ENCODE measurements at places on chromosomes 16 and 17.
A peak's percentile ranks its signal among the peaks of the same experiment; 100 is the strongest.

- DNase-seq = no peak
These were observed 589.1 kb upstream of the CDH8 start for GRCh38 chr16:62625326-62625725.

DNA sequence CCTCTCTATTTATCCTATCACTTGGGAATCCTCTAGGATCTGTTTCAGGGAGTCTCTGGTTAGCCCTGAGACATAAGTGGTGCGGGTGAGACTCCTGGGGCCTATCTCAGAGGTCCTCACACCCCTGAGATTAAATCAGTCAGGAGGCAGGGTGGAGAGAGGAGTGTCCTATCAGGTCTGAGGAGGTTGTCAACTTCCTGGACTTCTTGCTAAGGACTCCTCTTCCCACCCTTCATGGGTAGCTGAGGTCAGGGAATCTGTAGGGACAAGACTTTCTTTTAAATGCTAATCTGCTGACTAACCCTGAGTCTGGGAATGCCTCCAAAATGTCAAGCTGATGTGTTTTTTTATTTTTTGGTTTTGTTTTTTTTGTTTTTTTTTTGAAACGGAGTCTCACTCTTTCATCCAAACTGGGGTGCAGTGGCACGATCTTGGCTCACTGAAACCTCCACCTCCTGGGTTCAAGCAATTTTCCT, 6.6 kb upstream of the ARMC5 start:
- DNase-seq = no peak

GRCh38 chr17:28849281-28849680, 5.5 kb upstream of the ERAL1 start:
- DNase-seq = no peak

DNA sequence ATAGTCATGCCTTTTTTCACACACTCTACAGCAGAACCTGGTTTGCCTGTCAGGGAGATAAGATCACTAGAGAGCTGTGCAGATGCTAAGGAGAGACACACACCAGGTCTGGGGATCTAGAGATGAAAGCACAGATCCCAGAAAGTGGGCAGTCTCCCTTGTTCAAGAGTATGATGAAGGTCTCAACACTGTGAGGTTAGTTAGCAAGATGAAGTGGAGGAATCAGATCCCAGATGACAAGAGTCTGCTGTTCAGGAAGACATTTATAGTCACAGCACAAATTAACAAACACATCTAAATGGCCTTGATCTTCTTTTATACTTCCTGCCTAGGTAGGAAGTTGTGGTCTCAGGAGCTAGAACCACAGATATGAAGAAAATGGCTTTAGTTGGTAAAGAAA, 23.4 kb upstream of the SKAP1 start:
- no peak for DNase-seq

- DNase-seq = no peak
These were observed 57.6 kb upstream of the SOX9 start for GRCh38 chr17:72063262-72063661.

DNA sequence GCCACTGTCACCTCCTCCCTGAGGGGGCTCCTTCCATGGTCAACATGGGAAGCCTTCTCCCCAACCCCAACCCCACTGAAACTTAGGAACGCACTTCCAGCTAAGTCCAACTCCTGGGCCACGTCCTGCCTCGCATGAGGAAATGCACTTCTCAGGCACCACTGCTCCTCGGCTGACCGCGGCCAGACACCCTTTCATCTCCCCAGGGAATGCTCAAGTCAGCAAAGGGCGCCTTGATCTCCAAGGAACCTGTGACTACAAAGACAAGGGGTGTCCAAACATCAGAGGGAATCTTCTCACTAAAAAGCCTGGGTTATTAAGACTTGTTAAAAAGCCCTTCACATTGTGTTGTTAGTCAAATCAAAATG, 124.9 kb upstream of the HSBP1 start:
- DNase-seq = no peak

- DNase-seq = no peak
These were observed 235.4 kb upstream of the MON1B start for GRCh38 chr16:76955629-76956028.

DNA sequence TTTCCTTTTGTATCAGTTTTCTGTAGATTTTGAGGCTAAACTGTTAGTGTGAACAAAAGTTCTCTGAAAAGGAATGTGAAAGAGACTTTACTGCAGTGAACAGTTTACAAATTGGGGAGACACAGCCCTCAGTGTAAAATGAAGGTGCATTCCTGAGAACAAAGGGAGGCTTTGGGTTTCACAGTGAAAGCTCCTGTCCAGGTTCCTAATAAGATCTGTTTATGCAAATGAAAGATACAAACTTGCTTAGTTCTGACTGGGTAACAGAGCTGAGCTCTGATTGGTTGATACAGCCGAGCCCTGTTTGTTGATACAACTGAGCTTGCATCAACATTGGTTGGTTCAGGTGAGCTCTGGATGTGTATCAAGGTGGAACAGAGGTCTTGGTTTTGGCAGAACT, 8.3 kb upstream of the CDRT15 start:
- DNase-seq = no peak

- no peak for DNase-seq
These were observed 3.2 kb downstream of the OR2C1 start for GRCh38 chr16:3358871-3359270.

DNA sequence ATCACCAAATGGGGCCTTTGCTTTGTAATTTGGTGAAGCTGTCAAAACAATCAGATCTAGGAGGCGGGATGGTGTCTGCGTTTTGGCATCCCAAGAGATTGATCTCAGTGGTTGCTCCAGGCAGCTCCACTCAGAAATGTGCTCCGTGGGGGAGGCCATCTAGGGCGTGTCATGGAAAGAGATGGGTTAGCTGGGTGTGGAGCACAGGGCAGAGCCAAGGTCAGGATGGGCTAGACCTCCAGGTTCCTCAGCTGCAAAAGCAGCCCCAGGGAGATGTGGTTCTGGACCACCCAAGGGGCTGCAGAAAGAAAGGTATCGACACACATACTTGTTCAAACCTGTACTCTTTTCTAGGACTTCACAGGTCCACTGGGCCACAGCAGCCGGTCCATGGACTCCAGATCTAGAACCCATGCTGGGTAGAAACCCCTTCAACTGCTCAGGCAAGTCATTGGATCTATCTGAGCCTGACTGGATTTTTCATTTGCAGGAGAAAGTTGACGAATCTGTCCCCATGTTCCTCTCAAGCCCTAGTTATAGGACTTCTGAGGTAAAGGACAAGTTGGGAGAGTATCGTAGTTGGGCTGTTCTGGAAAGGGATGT, 270.2 kb upstream of the RPL38 start:
- DNase-seq = no peak

DNA sequence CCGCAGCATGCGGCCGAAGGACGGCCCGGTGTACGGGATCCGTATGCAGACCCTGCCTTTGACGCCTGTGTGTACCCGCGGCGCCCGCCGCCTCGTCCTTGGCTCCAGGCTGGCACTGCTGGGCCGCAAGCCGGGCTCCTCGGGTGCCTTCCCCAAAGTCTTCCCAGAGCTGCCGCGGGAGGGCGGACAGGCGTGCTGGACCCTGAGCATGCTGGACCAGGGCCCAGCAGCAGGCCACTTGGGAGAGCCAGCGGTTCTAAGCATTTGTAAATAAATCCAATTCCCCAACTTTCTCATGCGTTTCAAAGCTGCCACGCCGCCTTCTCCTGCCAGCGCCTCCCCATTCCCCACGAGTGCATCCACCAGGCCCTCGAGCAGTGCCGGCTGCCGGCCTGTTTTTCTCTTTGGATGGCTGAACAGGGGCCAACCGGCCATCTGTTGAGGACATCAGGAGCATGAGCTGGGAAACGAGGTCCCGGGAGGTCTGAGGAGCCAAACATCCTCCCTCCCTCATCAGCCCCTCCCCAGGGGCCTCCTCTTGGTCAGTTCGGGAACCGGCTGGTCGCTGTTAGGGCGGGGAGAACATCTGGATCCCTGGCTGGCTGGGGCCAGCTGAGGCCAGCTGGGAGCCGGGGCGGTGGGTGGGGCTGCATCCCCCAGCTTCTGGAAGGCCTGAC, 20.5 kb upstream of the PABPN1L start:
- DNase-seq = no peak

GRCh38 chr17:68172461-68172954, 75.3 kb upstream of the AMZ2 start:
- peak; percentile 67 for DNase-seq

- DNase-seq = peak; percentile 10
These were observed 1.5 kb downstream of the SPOP start for GRCh38 chr17:49676276-49676868.
